Cerebellar nuclear complex (tissue), 1 donor: ENCODE measurements at places on chromosomes 16 and 17.

DNA sequence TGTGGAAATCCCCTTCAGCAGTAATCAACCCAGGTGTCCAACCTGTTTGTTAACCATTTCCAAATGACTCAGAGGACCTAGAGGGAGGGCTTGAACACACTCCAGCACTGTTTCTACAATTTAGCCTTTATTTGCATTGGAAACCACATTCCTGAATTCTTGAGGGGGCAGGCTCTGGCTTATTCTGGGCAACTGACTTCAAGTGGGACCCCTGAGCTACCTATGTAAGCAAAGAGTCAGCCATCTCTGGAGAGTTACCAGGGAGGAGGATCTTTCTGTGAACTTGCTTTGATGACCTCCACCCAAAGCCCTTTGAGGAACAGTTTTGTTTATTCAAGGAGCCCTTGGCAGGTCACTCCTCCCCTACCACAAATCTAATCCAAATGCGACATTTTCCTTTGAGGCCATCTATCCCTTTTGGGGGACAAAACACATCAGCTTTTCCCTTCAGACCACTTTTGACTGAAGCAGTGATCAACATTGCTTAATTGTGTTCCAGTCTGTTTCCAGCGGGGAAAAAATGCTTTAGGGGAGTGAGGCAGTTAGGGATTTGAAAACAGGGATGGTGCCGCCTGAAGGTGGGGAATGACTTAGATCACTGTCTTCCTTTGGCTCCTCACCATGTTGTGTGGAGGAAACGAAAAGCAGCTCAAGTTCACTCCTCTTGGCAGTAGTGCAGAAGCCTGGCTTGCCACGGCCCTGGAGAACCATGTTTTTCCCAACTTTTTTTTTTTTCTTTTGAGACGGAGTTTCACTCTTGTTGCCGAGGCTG is 46.2 kb downstream of the TUBD1 start:
- DNase-seq, result no peak

- DNase-seq, result no peak
Observed at GRCh38 chr17:386141-386876, 33.7 kb upstream of the RPH3AL start.

GRCh38 chr17:76246080-76247066 is 6.1 kb upstream of the RNF157 start:
- DNase-seq, result no peak

GRCh38 chr16:26795184-26795583 is 271.5 kb upstream of the C16orf82 start:
- DNase-seq, result no peak

DNA sequence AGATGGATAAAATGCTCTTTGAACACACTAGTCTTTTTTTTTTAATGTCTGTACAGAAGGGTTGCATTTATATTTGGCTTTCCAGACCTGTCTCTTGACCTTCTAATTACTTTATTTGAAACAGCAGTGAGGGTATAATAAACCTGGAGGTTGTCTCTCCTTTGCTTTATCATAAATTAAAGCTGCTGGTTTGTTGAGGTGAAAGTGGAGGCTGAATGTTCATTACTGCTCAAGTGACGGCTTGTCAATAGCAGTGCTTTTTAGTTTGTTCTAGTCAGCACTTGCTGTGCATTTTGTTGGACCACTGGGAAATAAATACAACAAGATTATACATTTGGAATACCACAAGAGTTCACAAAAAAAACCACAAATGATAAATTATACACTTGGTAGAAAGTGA is 264.2 kb downstream of the IRX3 start:
- no peak for DNase-seq

DNA sequence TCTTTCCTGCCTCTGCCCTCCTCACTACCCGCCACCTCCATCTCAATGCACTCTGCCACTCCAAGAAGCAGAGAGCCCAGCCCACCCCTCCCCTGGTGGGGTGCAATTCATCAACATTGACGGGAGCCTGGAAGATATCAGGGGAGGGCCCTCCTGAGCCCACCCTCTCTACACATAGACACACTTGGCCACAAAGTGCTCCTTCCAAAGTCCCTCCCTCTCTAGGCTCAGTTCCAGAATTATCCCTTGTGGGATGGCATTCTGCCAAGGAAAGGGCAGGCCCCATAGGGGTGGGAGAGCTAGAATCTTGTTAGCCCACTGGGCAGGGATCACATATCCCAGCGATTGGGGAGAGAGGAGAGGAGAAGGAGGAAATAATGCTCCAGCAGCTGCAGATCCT is 66.2 kb downstream of the TMEM132E start:
- no peak for DNase-seq

- no peak for DNase-seq
Observed at GRCh38 chr17:2054512-2055291, at the start of gene HIC1. TSS of gene HIC1 (plus strand) at chr17:2055103. CDS start at chr17:2056691, 1,588 bp downstream.
